ENCODE measurements at places on chromosomes 4 and X. TPM values are rescaled to one million over a fixed set of nuclear protein-coding genes. Genes with fewer than 3 reads are reported as not detected.

GRCh38 chrX:150769408-150769807, 76.2 kb downstream of the MTMR1 start:
- DNase-seq, result no peak

DNA sequence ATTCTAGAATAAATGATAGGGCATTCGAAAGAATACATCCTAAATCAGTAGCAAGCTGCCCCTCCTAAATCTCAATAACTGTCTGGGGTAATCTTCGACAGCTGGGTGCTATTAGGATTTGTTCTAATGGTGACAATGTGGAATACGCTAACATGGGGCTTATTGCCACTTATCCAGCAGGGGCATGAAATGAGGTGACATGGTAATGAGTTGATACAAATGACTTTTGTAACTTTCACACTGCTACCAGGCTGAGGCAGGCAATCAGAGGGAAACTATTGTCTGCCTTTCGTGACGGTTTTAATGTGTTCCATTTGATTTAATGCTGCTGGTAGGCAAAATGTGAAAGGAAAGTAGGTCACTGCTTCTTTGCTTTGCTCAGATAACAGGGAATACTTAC, 1047.4 kb upstream of the PABPC4L start:
- DNase-seq, result no peak

DNA sequence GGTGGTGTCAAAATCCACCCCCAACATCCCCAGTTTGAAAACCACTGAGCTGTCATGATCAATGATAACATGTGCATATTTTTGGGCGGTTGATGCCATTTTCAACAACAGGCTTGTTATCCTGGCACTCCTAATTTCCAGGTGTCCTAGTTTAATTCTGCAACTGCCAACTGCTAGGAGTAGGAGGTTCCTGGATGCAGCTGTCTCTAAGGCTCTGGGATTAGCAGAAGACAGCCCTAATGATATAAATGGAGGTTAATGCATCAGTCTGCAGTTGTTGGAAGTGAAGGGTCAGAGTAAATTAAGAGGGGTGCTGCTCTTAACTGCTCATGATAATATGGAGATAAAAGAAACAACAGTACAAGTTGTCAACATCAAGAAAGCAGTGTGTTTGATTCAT, 23.8 kb downstream of the ARFIP1 start:
- DNase-seq, result no peak

DNA sequence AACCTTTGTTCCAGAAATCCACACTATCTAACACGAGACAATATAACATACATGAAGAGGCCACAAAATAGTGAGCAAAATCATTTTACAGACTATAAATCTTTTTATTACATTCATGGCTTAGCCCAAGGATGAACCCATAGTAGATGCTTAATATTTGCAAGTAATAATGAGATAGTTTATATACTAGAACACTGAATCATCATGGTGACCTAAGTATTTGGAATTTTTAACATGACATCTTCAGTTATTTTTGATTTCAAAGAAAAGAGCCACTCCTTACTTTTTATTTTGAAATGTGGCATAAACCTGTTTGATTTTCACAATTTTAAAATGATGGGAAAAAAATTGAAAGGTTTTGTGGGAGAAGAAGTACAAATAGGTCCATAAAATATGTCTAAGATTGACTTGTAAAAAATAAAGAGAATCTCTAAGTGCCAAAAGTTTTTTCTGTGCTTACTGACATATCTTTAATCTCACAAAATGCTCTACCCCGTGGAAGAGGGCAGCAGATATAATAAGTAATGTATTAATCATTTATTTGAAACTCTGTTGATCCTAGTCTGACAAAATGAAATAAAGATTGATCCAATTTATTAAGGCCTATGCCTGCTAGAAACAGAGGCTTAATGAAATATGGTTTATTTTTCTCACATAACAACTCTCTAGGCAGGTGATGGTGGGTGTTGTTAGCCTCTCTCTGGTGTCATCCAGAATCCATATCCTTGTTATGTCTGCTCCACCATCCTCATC, 224.5 kb upstream of the CENPE start:
- no peak for DNase-seq

DNA sequence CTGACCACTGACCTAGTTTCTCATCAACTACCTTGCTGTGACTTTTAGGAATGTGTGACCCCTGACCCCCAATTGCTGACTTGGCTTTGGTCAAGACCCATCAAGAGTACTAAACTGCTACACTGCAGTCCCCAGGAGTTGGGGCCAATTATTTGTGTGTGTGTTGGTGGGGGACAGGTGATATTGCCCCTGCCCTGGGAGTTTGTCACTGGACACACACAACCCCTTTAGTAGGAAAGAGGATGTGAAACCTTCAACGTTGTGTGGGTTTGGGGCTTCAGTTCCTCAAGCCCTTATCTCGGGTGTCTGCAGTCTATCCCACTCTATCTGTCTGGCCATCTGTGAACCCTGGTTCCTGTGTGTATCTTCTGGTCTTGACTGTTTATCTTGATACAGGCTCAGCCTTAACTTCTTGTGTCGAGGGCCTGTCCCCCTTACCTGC, 6.5 kb downstream of the SASH3 start:
- no peak for DNase-seq

DNA sequence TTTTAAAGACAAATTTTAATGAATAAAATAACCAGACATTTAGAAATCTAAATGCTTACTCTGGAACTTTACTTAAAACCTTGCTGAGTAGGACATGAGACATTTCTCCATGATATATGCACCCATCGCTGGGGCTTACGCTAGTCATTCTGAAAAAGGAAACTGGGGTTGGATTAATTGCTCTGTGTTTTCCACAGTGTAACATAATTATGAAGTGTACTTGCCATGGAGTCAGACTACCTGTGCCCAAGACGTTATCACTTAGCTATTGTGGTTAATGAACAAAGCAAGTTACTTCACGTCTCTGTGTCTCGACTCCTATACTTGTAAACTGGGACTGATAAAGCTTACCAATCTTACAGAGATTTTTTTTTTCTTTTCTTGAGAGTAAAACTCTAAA, 47.8 kb downstream of the SHISA3 start:
- no peak for DNase-seq

GRCh38 chr4:183503497-183504063, 1.3 kb upstream of the ING2 start:
- DNase-seq, result no peak

DNA sequence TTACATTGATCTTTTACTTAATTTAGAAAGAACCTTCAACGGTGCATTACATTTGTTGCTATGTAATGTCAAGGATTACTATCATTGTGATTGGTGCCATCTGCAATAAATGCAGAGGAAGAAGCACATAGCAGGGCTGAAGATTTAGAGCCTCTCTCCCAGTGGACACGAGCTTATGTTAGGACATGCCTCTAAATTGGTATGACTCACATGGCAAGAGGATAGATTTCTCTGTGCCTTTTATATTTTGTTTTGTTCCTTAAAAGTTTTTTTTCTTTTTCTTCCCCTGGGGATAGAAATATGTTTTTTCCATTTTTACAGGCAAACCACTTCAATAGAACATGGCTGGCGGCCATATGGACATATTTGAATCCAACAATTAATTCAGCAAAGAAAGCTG, 205.0 kb upstream of the HAND2 start:
- DNase-seq, result peak; percentile 81

GRCh38 chr4:17310269-17310652, 201.6 kb downstream of the QDPR start:
- DNase-seq, result peak; percentile 33

DNA sequence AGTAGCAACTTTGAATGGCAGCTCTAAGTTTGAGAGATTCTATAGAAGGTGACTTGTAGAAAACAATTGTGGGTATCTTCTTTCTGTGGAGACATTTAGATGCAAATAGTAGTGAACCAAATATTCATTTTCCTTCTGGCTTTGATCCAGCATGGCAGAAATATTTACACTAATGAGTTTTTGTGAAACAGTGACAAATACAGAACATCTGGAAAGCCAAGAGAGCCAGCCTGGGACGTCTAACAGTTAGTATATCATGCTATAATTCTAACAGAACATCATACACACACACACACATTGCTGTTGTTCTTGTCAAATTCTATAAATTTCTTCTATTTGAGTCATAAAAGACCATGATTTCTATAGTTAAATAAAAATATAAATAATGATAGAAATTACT, 1777.9 kb downstream of the ARAP2 start:
- no peak for DNase-seq

DNA sequence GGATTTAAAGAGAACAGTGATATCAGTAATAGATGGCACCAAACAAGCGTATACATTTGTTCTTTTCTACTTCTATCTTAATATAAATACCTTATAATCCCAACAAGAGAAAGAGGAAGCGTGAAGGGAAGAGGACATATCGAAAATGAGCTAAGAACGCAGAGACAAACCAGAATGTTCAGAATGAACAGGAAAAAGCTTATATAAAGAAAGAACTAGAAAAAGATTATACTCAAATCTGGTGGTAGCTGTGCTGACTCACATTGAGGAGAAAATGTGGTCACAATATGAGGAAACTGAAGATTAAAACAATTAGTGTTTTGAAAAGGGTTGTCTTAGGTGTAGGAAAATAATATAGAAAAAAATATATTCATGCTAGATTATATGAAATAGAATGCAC, 2.0 kb upstream of the GPR34 start:
- no peak for DNase-seq

GRCh38 chrX:123822965-123823364, 36.9 kb upstream of the XIAP start:
- DNase-seq, result no peak

DNA sequence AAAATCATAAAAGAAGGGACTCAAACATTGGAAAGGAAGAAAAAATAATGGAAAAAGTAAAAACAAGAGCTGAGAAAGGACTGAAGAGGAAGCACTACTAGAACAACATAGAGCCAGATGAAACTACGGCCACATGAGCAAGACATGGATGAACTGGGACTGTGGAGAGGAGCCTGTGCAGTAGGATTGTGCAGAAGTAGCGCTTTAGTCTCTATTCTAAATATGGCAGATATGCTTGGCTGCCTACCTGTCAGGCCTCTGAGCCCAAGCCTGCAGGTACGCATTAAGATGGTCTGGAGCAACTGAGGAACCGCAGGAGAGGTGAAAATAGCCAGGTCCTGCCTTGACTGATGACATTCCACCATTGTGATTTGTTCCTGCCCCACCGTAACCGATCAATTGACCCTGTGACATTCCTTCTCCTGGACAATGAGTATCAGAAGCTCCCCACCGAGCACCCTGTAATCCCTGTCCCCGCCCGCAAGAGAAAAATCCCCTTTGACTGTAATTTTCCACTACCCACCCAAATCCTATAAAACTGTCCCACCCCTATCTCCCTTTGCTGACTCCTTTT, 154.3 kb downstream of the CAMK2D start:
- no peak for DNase-seq

- DNase-seq, result no peak
Observed at GRCh38 chrX:42028109-42028508, 104.8 kb upstream of the CASK start.

The NWD2 gene
- not detected for total RNA-seq

The PCDH10 gene
- total RNA-seq, result 16.9 TPM

The PASD1 gene
- not detected for total RNA-seq

The NRK gene
- 4.1 TPM for total RNA-seq

The FOXO4 gene
- 4.2 TPM for total RNA-seq

The SLC9B1 gene
- total RNA-seq, result 1.2 TPM

The ERCC6L gene
- total RNA-seq, result 9.9 TPM

The TLR3 gene
- 3.3 TPM for total RNA-seq

The BEX4 gene
- total RNA-seq, result 7.9 TPM

Data from fibroblast of the aortic adventitia (primary cell).